ENCODE measurements at places on chromosomes 12 and 14. TPM values are rescaled to one million over a fixed set of nuclear protein-coding genes. Genes with fewer than 3 reads are reported as not detected.

Gene PRH2
- not detected for total RNA-seq

Gene IL22
- not detected for total RNA-seq

Gene CCDC177
- not detected for total RNA-seq

Gene LTB4R2
- total RNA-seq: 2.0 TPM

Gene TPPP2
- total RNA-seq: not detected

Gene ZNF891
- 0.24 TPM for total RNA-seq

Gene OAS1
- 68.6 TPM for total RNA-seq

Gene AMIGO2
- total RNA-seq: 106 TPM

Gene CIDEB
- total RNA-seq: 0.12 TPM

Gene CYP46A1
- 0.19 TPM for total RNA-seq

Gene IFT81
- total RNA-seq: 17.6 TPM

Gene EIF2S3B
- total RNA-seq: 0.45 TPM

Gene UNG
- total RNA-seq: 81.0 TPM

Gene GRIN2B
- total RNA-seq: 4.5 TPM

Gene SMCO2
- total RNA-seq: 0.36 TPM

Gene A2M
- total RNA-seq: not detected

Gene HOXC11
- 0.55 TPM for total RNA-seq

Gene GCH1
- 3.7 TPM for total RNA-seq

Gene CLEC14A
- not detected for total RNA-seq

Gene KCNH3
- 1.5 TPM for total RNA-seq

Gene TMEM120B
- total RNA-seq: 12.8 TPM

Gene FGD4
- 10.1 TPM for total RNA-seq

Gene IFI27L1
- total RNA-seq: 18.6 TPM

Gene ZFHX2
- total RNA-seq: 1.5 TPM

Gene NOP9
- total RNA-seq: 18.7 TPM

Gene CLEC1A
- not detected for total RNA-seq

Gene SPTB
- 0.91 TPM for total RNA-seq

Gene PRKCH
- 4.9 TPM for total RNA-seq

Gene SERPINA4
- total RNA-seq: not detected

Gene SRGAP1
- 9.0 TPM for total RNA-seq

Gene LRTM2
- total RNA-seq: not detected

Gene ADAMTS20
- not detected for total RNA-seq

Gene SOAT2
- total RNA-seq: 0.23 TPM

Gene GSC
- total RNA-seq: 0.58 TPM

Gene NFE2
- total RNA-seq: not detected
